DMS79 treated with DMSO at 0.1 percent for 48 hours (cell line): ENCODE measurements at places on chromosomes 2 and 18.

DNA sequence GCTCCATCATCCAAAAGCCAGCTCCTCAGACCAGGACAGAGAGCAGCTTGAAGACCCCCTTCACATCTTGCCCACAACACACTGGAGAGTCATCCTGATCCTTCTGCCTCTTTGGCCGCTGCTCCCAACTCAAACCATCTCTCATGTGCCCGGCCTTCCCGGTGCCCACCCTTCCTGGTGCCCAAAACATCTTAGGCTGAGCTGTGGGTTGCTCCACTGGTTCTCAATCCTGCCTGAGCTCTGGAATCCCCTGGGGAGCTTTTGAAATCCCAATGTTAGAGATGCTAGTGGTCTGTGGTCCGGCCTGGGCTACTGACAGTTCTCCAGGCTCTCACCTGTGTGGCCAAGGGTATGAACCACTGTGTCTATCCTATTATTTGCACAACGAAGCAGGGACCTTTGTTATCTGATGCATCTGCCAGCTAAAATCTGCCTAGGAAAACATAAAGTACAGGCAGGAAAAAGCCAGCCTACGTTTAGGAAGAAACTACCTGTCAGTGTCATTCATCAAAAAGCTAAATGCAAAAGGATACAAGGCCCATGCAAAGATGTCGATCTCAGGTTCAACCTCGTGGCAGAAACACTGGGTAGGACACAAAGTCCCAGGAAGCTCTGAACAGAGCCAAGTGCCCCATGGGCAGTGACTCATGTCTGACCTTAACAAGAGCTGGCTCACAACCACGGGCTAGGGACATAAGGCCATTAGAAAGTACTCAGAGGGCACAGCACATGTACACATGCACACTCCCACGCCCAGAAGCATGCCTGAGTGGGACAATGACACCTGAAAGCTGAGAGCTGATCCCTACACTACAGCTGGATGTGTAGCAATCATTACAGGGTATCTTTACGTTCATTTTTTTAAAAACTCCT is 30.8 kb downstream of the TBC1D8 start:
- no peak for DNase-seq

- no peak for DNase-seq
Measured at GRCh38 chr2:117770730-117771129, 43.8 kb upstream of the DDX18 start.

DNA sequence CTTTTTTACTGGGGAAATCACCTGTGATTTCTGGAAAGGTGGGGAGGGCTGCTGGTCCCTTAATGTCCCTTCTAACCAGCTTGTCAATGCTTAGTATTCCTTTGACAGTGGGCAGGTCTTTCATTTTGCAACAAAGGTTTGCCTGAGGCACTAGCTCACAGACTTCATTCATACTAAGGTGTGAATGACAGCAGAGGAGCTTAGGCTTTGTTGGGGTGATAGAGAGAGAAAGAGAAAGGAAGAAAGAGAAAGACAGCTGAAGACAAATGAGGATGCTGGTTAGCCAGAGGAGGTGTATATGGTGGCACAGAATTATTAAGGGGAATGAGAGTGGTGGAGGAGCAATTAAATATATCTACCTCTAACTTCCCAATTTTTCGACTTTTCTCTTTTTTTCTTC is 28.9 kb upstream of the GTF2A1L start:
- DNase-seq: no peak

GRCh38 chr2:128288781-128289180 is 29.9 kb downstream of the HS6ST1 start:
- DNase-seq: no peak

GRCh38 chr2:227772197-227772661 is 26.5 kb downstream of the SCYGR8 start:
- DNase-seq: peak; percentile 21

- DNase-seq: peak; percentile 40
Measured at GRCh38 chr18:5556310-5556974, 12.6 kb upstream of the EPB41L3 start.

DNA sequence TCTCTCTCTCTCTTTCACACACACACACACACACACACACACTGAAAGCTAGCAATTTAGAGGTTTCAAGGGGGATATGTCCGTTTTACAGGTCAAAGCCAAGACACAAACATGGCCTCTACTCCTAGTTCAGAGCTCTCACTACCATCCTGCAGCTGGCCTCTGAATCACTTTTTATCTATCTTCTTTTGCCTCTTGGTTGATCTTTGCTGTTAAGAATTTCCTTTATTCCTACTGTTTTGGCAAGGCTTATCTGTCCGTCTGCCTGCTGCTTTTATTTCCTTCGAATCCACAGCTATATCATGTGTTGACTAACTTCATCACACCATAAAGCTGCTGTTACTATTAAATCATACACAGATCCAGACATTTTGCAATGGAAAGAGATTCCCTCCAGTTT is 543.0 kb downstream of the PLCL1 start:
- DNase-seq: no peak

DNA sequence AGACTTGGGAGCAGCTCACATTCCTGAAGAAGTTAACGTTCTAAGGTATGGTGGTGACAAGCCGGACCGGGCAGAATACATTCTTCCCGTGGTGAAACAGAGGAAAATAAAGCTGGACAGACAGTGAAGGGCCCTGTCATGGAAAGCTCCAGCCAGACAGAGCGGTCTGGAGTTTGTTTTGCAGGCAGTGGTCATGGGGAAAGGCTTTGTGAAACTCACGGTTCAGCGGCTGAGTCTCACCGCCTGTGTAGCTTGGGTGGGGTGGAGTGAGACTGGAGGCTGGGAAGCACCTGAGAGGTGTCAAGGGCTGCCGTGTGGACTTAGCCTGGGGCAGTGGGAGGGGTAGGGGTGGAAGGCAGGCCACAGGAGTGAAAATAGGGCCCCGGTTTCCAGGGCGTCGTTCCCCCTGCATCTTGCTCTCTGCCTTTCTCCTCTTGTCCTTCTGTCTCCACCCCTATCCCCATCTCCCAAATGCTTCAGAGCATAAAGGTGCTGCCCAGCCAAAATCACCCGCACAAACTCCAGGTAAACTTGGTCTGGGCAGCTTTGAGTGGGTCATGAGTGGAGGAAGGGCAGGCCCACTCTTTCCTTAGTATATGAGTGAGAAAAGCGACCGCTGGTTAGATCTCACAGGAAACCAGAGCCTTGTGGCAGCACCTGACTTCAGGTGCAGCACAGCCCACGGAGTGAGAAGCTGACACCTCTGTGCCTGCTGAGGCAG is 11.4 kb upstream of the SLC20A1 start:
- no peak for DNase-seq

GRCh38 chr2:19478409-19478808 is 120.0 kb upstream of the OSR1 start:
- DNase-seq: no peak

DNA sequence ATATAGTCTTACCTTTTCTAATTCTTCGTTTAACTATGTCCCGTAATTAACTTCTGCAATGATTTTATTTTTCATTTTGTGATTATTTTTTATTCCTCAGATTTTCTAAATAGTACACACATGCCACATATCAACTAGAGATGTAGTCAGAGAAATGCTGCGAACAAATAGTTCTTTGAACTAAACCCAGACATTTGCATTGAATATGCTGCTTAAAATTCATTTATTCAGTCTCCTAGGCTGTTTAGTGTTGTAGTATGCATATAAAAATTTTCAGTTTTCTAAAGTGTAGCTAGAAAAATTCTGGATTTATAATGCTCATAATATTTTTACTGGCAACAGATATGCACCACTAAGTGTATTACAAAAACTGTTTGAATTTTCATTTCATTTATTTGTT is 68.9 kb upstream of the SLC38A11 start:
- DNase-seq: no peak

DNA sequence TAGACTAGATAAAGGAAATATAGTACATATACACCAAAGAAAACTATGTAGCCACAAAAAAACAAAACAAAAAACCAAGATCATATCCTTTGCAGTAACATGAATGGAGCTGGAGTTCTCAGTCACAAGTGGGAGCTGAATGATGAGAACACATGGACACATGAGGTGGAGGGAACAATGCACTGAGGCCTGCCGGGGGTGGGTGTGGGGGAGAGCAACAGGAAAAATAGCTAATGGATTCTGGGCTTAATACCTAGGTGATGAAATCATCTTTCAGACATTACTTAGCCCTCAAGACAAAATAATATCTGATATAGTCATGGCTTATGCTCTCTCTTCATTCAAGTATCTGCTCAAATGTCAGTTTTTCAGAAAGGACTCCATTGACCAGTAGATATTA is 930.6 kb downstream of the LRP1B start:
- DNase-seq: no peak

DNA sequence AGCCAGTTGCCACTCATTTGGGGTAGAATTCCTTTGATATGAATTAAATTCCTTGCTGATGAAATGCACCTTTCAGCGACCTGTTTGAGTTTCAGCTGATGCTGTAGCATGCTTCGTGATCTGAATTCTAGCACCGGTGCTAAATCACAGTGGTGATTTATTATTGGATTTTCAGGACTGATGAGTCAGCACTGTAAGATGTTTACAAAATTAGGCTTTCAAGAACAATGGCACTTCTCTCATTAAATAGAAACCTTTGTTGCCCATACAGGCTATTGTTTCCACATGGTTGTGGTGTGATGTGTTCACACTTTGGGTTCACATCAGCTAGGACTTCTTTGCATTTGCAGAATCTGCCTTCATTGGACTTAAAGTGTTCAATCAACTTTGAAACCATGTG is 687.7 kb downstream of the ARHGAP15 start:
- DNase-seq: no peak

DNA sequence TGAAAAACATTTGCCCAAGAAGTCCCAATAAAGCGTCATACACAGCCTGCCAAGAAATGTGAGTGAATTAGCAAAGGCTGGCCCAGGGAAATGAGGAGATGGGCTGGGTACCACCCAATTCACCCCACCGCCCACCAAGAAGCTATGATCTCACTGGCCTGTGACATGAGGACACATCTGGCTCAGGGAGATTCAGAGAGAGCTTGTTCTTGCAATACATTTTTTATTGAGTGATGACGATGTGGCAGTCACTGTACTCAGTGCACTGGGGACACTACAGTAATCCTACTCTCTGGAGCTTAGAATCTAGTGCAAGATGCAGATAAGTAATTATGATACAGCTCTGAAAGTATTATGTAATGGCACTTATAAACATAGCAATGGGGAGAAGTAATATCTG is 64.6 kb upstream of the IGFBP2 start:
- DNase-seq: peak; percentile 10

GRCh38 chr18:58525517-58525916 is 103.4 kb downstream of the ALPK2 start:
- DNase-seq: no peak

GRCh38 chr2:239498981-239499634 is 98.3 kb upstream of the HDAC4 start:
- peak; percentile 81 for DNase-seq

GRCh38 chr2:113376913-113377445 is 60.5 kb upstream of the ZNG1B start:
- DNase-seq: no peak

- DNase-seq: no peak
Measured at GRCh38 chr2:195595825-195596224, 61.2 kb upstream of the SLC39A10 start.

- DNase-seq: no peak
Measured at GRCh38 chr2:8494151-8494550, 187.7 kb upstream of the ID2 start.

DNA sequence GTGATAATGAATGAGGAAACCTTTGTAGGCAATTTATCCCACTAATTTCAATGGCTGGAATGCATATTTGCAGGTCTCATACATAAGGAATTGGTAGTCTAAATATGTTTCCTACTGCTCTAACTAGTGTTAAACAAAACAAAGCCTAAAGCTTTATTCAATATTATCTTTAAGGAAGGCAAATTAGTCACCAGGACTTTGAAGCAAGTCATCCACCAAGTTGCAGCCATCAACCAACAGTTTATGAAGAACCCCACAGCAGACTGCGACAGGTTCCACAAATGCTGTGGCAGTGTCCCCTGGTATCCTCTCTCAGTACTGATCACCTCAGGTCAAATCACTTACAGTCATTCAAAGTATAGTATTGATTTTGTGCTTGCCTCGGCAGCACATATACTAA is 181.5 kb upstream of the ZFP36L2 start:
- no peak for DNase-seq

- DNase-seq: no peak
Measured at GRCh38 chr2:84472856-84473565, 13.9 kb upstream of the SUCLG1 start.
